ENCODE measurements at places on chromosomes 3 and 15.

- DNase-seq, result no peak
These were observed 230.4 kb upstream of the BHLHE40 start for GRCh38 chr3:4748701-4749378.

DNA sequence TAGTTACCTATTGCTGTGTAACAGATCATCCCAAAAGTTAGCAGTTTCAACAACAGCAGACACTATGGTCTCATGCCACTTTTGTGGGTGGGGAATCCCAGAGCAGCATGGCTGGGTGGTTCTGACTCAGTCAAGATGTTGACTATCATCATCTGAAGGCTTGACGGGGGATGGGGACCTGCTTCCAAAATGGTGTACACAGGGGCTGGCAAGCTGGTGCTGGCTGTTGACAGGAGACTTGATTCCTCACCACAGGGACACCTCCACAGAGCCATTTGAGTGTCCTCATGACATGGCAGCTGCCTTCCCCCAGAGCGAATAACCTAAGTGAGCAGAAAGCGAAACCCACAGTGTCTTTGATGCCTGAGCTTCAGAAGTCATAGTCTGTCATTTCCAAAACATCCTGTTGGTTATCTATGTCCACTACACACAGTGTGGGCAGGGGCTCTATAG lies 19.1 kb downstream of the DNAJB8 start:
- DNase-seq, result no peak

GRCh38 chr3:108209579-108209978 lies 12.6 kb downstream of the IFT57 start:
- DNase-seq, result no peak

GRCh38 chr15:66644869-66645268 lies 57.2 kb upstream of the SMAD6 start:
- no peak for DNase-seq

- no peak for DNase-seq
These were observed 33.9 kb upstream of the CDCP1 start for GRCh38 chr3:45180051-45180450.

DNA sequence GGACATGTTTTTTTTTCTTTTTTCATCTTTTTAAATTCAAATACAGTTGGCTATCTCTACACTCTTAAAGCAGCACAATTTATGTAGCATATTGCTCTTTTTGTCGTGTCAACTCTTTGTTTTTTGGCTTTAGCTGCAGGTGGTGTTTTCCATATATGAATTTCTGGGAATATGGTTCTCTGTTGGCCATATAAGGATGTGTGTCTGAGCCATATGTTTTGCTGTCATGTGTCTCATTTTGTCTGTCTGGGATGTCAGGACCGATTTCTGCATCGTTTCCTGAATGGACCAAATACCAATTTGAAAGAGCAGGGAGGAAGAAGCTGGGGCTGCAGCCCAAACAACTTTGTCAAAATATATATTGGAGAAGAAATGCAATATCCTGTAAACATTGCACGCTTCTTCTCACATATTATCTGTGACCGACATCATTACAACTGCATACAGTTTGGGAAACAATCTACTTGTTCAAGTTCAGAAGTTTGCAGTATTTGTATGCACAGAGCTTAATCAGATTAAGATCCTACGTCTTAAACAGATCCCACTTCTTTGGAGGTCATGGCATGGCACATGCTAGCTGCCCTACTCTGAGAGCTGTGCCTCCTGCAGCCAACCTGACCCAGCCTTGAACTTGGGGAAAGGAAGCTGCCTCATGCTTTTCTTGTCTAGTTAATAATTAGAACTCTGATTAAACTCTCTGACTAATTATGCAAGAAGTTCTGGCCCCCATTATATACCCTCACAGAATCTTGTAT lies 4.0 kb upstream of the SATB1 start:
- DNase-seq, result no peak

DNA sequence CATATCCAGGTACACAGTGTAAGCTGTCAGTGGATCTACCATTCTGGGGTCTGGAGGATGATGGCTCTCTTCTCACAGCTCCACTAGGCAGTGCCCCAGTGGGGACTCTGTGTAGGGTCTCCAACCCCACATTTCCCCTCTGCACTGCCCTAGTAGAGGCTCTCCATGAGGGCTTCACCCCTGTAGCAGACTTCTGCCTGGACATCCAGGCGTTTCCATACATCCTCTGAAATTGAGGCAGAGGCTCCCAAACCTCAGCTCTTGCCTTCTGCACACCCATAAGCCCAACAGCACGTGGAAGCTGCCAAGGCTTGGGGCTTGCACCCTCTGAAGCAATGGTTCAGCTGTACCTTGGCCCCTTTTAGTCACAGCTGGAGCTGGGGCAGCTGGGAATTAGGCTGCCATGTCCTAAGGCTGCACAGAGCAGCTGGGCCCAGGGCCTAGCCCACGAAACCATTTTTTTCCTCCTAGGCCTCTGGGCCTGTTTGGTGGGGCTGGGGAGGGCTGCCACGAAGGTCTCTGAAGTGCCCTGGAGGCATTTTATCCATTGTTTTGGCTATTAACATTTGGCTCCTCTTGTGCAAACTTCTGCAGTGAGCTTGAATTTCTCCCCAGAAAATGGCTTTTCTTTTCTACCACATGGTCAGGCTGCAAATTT lies 65.5 kb upstream of the FILIP1L start:
- DNase-seq, result no peak

- DNase-seq, result no peak
These were observed 12.8 kb upstream of the APBA2 start for GRCh38 chr15:28873006-28873405.

GRCh38 chr3:178568155-178568731 lies 32.0 kb downstream of the KCNMB2 start:
- DNase-seq, result no peak

DNA sequence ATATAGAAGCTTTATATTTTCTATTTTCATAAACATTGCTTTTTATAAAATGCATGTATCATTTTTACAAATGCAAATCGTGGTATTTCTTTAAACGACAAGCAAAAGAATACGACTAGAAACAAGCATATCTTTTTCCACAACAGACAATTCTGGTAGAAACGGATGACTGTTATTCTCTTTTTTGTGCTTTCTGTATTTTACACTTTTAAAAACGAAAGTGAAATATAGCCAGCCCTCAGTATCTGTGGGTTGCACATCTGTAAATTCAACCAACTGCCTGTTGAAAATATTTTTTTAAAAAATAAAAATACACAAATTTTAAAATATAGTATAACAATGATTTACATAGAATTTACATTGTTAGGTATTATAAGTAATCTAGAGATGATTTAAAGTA lies 61.3 kb downstream of the PRTG start:
- no peak for DNase-seq

DNA sequence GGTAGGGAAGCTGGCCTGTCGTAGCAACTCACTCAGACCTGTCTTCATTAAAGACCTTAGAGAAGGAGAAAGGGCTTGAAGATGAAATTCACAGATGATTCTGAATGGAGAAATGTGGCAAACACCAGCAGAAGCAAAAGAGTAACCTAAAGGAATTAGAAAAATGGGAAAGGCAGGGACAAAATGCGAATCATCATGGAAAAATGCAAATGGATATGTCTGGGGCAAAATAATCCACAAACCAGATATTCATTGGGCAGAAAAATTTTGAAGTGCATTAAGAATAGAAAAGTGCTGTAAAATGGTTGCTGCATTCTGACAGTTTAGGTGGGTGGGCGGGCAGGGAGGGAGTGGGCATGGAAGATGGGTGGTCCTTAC lies 156.9 kb upstream of the RASGRP1 start:
- no peak for DNase-seq

DNA sequence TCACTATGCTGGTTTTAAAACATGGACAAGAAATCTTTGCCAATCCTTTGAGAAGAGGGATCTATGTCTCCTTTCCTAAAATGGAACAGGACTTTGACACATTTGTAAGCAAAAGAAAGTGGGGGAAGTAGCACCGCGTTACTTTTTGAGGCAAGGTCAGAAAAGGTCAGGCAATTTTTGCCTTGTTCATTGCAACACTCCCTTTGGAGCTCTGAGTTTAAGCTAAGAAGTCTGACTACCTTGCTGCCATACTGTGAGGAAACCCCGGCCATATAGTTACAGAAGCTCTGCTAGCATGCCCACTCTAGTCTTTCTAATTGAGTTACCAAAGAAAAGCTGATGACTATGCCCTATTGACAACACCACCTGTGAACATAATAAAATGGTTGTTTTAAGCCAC lies 1.4 kb downstream of the FAM227B start:
- DNase-seq, result no peak

DNA sequence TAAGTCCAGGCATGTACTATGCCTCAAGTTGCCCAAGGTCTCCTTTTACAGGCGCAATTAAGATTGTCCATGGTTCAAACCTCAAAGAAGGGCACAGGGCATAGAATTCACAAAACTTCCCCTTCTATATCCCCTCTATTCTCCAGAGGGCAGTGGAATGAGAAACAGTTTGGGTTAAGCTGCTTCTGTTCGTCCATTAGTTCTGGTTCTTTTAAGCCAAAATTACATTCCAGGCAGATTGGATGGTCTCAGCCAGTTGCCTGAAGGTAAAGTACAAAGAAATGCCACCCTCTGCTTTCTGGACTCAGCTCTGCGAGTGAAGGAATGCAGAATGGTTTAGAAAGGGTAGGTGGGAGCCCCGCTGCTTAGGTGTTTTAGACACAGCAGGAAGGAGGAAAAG lies 200.7 kb downstream of the GREM1 start:
- DNase-seq, result no peak

- no peak for DNase-seq
These were observed 82.0 kb downstream of the MYLK start for GRCh38 chr3:123802007-123802625.
